Activated naive CD8-positive, alpha-beta T cell treated with anti-CD3 and anti-CD28 coated beads, Interleukin-2, amount 50 U/mL, for 24 hours (primary cell): ENCODE measurements at places on chromosomes 5 and 9.

GRCh38 chr5:181163487-181164075 lies 16.2 kb downstream of the OR2V2 start:
- DNase-seq: no peak

GRCh38 chr5:61251874-61252642 lies 80.0 kb upstream of the ZSWIM6 start:
- no peak for DNase-seq

DNA sequence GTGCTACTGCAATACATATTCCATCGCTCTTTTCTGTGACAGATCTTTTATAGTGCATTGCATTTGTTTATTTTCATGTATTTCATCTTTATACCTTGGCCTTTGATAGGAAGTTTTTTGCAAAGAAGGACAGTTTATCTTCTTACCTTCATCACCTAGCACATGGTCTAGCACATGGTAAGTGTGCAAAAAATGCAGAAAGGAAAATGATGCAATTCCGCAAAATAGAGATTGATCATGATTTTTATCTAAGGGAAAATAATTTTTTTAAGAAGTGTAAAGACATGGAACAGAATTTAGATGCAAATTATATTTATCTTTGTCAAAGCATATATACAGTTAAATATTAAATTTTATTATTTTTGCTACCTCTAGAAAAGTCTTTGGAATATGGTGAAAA lies 19.2 kb upstream of the NIM1K start:
- DNase-seq: no peak

DNA sequence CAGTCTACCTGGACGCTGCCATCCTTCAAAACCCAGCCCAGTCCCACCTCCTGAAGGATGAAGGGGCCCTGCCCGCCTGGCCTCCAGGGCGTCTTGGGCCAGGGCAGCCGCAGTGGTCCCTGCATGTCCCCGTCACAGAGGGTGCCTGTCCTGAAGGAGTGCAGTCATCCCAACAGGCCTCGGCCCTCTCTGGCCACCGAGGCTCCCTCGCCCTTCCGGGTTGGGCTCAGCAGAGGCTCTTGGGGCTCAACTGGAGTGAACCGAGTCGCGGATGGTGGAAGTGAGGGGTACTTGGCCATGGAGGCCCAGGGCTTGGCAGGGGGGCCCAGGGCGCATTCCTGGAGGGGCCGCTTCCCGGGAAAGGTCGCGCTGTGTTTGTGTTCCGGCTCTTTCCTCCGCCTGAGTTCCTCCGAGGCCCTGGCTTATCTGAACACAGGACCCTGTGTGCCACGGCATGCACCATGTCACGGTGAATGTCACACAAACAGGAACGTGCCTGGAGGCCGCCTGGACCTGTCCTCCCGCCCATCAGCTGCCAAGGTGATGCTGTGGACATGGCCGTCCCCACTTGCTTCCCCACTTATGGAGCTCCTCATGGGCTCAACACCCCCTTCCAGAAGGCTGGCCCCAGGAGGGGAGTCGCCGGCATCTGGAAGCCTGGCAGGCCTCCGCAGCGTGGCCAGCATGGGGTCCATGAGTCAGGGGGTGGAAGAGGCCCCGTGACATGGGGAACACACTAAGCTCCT lies 25.7 kb upstream of the OBP2B start:
- no peak for DNase-seq

DNA sequence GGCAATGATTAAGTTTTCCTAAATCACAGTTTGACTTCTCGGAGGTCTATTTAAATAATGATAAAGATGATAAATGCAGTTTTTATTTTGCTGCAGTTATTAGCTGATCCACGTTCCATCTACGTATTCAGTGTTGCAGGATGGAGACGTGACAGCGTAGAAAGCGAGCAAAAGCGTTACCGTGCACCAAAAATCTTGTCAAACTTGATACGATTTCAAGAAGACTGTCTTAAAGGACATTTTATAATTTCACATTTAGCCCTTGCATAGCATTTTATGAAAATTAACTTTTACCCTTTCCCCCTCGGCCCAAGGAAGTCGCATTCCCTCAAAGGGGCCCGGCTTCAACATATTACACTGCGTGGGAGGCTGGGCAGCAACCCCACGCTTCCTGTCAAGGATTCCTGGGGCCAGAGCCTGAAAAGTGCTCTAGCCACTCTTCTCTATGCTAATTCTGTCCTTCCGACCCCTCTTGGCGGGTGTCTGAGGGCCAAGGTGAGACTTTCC lies 7.1 kb upstream of the PURA start:
- no peak for DNase-seq

DNA sequence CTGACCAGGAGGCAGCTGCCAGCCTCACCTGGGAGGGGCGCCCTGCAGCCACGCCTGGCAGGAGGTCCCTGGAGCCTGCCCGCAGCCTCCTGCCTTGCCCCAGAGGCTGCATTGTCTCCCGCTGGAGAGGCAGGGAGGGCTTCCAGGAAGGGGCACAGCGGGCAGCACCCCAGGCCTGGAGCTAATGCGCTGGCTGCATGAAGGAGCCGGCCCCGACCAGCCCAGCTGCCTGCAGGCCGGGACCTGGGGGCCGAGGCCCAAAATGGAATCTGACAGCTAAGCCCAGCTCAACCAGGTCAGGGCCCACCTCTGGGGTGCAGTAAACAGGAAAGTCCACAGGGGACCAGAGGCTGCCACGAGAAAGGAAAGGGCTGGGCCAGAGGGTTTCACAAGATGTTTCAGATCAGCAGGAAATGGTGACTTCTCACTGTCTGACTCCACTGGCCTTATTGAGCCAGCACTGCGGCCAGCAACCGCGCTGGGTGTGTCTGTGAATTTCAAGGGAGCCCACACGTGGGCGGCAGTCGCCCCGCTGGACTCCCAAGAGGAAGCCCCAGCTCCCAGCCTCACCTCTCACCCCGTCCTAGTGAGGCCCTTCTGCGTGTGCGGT lies 18.6 kb upstream of the NOTCH1 start:
- DNase-seq: no peak

GRCh38 chr5:180723936-180724335 lies 15.9 kb downstream of the OR2Y1 start:
- DNase-seq: no peak

GRCh38 chr9:93260263-93261066 lies 76.5 kb downstream of the WNK2 start:
- DNase-seq: no peak
